ENCODE measurements at places on chromosomes 7 and 10.

- DNase-seq: no peak
Observed at GRCh38 chr7:27746978-27747377, 7.0 kb downstream of the TAX1BP1 start.

DNA sequence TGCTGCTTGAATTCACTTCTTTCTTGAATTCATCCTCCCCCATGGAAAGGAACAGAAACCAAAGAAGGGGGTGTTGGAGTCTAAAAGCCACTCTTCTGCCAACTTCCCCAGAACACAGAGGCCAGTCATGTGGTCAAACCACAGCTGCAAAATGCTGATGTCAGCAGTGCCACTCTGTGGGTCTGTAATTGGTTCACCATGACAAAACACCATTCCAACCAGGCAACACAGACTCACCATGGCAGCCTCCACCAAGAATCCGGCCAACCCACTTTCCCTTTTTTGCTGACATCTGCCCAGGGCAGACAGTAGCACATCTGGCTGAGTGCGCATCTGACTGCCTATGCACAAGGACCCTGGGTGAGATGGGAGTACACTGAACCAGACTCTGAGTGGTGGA, 16.8 kb downstream of the OSBPL3 start:
- no peak for DNase-seq

DNA sequence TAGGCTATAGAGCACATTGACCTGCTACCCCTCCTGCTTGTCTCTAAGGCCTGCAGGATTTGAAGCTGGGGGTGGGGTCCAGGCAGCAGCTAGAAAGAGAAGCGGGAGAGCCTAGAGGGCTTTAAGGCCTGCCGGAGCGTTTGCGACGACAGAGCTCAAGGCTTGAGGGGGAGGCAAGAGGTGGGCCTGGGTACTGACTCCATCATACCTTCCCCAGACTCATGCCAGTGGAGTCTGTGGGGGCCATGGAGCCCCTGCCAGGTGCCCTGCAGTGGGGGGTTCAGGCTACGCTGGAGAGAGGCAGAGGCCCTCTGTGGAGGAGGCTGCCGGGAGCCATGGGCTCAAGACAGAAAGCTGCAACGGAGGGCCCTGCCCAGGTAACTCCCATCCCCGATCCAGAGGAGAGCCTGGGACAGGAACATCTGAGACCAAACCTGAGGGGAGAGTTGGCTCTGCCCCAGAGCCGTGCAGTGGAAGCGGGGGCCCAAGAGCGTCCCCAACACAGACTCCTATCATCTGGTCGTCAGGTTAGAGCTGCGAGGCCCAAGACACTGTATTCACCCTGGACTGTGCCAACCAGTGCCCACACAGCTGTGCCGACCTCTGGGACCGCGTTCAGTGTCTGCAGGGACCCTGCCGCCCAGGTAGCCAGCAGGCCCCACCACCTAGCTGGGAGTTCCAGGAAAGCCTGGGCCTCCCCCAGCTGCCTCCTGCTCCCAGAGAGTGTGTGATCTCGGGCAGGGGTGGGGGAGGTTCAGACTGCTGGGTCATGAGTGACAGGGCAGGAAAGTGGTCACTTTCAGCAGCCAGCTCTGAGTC, 13.2 kb upstream of the ZNF862 start:
- DNase-seq: no peak

GRCh38 chr10:66095610-66096009, 830.2 kb upstream of the LRRTM3 start:
- no peak for DNase-seq

DNA sequence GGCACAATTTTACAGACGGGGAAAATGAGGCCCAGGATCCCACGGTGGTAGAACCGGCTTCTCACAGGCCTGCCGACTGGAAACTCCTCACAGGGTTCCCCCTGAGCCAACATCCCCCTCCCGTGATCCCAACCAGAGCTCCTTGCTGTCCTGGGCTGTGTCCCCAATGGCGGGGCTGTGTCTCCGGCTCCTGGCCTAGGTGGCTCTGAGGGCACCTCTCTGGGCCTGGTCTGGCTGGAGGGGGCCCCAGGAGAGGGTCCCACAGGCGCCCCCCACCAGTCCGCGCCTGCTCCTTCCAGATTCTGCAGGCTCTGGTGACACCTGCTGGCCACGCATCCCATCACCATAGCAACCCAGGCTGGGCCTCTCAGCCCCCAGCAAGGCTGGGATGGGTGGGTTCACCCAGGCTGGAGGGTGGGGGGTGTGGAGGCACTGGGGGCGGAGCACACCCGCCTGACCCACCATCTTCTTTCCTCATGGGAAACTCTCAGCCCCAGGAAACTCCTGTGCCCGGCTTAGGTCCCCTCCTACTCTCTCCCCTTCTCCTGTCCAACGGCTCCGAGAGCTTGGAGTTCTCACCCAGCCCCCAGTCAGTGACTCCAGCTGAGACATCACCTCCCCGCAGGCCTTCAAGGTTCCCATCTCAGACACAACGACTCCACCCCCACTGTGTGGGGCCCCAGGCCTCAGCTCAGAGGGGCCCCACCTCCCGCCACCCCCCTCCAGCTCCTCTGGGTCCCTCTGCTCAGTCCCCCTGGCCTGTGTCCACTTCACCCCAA, 27.1 kb upstream of the TNRC18 start:
- no peak for DNase-seq

- DNase-seq: peak; percentile 29
Observed at GRCh38 chr10:86007171-86007570, 359.4 kb downstream of the GRID1 start.

- DNase-seq: no peak
Observed at GRCh38 chr10:70918851-70919530, 30.6 kb upstream of the PCBD1 start.

DNA sequence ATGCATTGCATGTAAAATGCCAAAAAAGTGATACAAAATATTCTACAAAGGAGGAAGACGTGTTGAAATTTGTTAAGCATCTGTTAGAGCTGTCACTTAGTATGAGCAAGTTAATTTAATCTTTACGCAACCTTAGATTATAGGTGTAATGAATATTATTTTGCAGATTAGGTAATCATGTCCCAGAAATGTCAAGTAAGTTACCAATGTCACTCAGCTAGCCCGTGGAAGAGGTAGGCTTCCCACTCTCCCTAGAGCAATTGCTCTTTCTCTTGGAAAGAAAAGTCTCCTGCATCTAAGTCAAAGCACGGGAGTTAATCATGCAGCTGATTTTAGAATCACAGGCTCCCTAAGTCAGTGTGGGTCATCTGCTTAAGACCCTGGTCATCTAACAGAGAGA, 830.4 kb upstream of the IGFBP3 start:
- no peak for DNase-seq

DNA sequence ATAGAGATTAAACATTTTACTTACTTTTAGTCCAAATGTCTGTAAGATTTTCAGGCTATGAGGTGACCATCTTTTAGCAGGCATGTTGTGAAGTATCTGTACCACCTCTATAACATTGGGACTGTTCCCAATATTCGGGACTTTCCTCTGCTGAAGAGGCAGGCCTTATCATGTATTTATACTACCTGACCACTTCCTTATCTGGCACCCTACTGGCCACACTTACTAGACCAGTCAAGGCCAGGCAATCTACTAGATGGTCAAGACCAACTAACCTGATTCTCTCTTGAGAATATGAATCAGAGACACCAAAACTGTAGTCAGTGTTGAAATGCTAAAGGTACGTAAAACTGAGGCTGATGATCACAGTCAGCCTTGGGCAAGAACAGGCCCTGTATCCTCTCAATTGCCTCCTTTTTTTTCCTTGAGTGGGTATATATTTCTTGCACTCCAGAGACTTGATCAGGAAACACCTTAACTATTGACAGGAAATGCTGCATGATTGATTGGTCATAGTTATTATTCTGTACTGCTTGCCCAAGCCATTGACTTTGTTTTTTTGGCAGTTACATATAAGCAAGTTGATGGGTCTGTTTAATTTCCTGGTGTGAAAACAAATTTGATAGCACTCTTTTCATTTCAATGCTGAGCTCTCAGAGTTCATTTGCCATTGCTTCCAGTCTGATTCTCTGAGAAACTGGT, 5.2 kb upstream of the PRKAR2B start:
- DNase-seq: no peak

DNA sequence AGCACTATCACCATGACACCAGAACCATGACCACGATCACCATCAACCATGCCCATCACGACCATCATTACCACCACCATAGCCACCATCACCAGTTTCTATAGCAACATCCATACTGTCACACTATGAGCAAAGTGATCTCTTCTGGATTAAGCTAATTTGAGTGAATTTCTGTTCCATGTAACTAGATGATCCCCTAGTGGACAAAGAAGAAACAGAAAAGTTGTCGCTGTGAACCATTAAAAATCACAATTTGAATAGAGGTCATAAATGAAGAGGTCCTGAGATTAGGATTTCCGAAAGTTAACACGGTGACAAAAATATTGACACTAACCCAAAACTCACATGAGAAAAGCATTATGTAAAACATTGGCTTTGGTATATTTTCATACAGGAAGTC, 77.6 kb downstream of the CLRN3 start:
- no peak for DNase-seq

- no peak for DNase-seq
Observed at GRCh38 chr10:125661431-125661940, 21.5 kb downstream of the TEX36 start.

DNA sequence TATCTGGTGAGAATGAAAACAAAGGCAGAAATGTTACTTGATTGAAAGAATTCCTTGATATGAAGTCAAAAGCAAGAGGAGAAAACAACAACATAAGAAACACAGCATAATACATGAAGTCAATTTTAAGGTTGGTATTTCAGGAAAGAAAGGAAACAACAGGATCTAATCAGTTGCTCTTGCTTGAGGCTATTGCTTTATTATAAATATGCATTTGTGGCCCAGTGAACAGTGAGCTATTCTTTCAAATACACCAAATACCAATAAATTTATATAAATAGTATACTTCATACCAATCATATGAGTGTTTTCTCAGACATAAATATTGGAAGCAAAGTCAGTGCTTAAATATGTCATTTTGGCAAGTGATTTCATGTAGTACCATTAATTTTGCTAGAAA, 806.6 kb downstream of the NXPH1 start:
- DNase-seq: no peak

DNA sequence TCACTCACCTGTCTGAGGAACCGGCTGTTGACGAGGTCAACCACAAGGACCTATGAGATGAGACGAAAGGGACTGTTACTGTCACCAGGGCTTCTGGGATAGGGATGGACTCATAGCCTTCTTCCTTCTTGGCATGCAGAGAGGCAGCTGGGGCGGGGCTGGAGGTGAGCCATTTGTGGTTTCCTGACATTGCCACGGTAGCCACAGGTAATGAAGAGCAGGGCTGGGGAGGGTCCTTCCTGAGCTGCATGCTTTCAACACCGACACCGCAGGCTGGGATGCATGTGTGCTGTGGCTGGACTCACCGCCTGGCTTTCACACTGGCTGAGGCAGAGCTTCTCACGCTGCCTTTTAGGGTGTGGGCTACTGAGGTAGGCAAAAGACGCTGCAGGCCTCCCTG, 46.4 kb upstream of the MKRN1 start:
- DNase-seq: no peak

- no peak for DNase-seq
Observed at GRCh38 chr10:48474765-48475365, 130.0 kb downstream of the ARHGAP22 start.

- DNase-seq: no peak
Observed at GRCh38 chr10:75632805-75633462, 201.5 kb downstream of the LRMDA start.

DNA sequence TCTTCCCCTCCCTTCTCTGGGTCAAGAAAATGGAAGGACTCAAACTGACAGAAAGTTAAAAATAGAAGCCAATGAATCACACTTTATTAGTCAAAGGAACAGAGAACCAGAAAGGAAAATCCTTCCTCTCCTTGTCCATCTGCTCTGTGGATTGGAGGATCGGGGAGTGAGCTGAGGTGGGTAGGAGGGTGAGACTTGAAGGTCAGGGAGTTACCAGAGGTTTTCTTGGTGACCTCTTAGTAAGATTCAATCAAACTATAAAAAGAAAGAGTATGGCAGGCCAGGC, 12.2 kb downstream of the TLX1 start:
- DNase-seq: no peak

GRCh38 chr10:4334015-4334414, 492.0 kb upstream of the AKR1E2 start:
- no peak for DNase-seq

GRCh38 chr10:49645417-49645816, 31.6 kb downstream of the CHAT start:
- peak; percentile 35 for DNase-seq

GRCh38 chr10:66295602-66296001, 630.2 kb upstream of the LRRTM3 start:
- DNase-seq: no peak

DNA sequence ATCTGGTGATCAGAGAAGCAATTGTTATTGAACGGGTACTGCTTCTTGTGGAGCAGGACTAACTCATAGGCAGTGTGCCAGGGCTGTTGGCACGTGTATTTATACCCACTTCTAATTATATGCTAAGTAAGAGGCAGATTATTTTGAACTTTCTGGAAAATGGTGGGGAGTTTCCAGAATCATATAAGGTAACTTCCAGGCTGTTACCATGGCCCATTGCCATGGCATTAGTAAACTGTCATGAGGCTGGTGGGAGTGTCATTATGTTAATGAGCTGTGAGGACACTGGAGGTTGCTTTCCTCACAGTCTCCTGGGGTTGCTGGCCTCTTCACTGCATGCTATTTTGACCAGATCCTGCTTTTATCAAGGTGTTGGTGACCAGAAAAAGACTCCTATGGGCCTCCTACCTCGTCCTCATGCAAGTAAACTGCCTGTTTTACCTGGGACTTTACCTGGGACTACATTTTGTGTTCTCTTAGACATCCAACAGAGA, 122.6 kb downstream of the KCND2 start:
- no peak for DNase-seq

DNA sequence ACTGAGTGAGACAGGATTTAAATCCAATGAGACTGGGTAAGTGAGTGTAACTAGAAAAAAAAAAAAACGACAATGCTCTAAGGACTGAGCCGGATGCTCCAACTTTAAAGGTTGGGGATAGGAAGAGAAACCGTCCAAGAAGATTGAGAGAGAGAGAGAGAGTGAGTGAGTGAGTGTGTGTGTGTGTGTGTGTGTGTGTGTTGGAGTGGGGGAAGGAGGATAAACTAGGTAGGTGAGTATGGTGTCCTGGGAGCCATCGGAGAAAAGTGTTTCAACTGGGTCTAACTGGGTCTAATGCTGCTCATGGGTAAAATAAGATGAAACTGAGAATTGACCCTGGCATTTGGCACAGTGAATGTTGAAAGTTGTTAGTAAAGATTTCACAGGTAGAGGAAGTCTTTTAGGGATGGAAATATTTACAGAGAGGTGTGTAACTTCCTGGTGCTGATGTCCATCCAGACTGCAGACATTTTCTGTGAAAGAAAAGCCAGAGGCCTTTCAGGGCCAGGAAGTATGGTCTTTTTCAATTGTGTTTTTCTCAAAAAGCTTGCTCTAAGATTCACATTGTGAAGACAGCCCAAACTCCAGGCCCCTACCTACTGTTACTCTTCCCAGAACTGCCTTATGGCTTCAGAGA, 14.2 kb downstream of the ENTPD1 start:
- DNase-seq: no peak

DNA sequence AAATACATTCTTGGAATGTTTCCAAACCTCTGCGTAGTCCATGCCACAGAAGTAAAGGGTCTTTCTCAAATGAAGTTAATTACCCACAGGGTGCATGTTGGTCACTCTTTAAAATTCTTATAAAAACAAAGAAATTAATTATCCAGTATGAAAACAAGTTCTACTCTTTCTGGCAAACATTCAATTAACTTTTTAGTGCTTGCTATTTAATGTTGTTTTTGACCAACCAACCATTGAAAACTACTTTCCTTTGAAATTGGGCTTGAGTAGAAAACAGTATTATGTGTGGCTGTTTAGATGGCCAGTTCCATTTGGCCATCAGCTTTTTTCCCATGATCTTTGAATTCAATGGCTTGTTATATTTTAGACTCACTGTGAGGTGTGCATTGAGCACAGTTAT, 83.0 kb downstream of the TAF3 start:
- no peak for DNase-seq

GRCh38 chr7:151204383-151205032, 5.8 kb downstream of the H2BK1 start:
- DNase-seq: no peak
